Hindlimb muscle (tissue), 1 donor: ENCODE measurements at places on chromosomes 6 and 20.

DNA sequence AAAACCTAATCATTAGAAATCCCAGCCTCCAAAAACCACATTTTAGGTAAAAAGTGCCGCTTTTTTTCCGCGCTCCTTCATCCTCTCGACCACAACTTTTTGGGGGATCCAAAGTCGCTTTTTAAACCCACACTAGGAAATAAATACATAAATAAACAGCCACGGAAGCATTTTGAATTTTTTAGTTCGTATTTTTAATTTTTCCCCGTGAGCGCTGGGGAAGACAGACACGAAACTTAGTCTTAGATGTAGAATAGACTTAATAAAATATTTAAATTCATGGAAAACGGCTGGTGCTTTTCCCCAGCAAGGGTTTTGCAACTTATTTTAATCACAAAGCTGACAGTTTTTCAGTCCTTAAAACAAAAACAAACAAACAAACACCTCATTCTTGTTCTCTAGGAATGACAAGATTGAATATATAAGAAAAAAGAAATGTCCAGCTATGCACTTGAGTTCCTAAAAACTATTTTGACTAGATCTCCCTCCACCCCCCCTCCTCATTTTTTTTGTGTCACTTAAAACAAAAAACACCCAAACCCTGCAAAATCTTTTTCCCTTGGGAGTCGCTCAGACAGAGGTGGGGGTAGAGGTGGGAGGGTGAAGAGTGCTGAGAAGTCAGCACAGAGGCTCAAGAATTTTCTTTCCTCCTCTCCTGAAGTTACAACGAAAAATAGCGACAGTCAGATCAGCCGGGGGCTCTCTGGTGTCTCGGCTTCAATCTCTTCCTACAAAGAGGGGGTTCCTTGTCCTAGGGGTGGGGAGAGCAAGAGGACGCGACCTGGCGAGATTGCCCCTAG is 43.4 kb upstream of the SUPT3H start:
- DNase-seq: no peak

DNA sequence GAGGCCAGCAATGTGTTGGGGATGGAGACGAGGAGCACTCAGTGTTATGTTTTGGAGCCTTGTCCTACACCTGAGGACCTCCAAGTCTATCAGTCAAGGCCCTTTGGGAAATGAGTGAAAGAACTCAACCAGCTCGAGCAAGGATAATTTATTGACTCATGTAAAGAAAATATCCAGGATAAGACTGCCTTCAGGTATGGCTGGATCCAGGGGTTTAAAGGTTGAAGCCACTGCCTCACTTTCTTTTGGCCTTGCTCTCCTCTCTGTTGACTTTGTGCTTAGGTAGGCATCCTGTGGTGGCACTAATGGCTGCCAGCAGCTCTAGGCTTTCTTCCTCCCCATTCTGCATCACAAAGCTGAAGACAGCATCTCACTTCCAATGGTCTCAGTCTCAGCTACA is 66.3 kb upstream of the ZNFX1 start:
- no peak for DNase-seq

DNA sequence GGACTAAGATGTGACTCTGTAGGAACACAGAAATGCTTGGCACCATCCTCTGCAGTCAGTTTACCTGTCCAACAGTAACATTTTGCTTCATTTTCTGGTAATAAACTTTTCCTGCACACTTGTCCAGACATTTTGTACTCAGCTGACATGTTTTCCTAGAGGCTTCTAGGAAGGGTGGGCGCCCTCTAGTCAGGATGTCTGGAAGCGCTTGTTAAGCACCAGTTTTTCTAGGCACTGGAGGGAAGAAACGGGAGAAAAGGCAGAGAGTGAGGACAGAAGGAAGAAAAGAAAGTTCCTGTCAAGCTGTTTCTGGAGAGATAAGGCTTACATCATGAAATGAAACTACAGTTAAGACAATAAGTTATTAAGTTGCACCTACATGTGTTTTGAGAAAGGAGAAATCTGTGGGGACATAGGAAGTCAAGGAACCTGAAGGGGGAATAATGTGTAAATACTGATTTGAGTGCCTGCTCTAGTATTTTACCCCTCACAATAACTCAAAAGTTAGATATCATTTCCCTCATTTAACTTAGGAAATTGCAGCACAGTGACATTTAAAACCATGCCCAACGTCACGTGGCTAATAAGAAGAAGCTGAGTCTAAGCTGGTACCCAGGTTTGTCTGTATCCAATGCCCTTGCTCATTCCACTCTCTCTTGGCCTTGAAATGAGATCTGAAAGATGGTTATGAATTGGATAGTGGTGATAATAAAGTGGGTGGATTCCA is 42.7 kb upstream of the TNFRSF21 start:
- DNase-seq: no peak

GRCh38 chr6:148593813-148594170 is 153.0 kb upstream of the UST start:
- no peak for DNase-seq

GRCh38 chr20:62345681-62346370 is 21.3 kb downstream of the LAMA5 start:
- no peak for DNase-seq

- DNase-seq: no peak
These were observed 28.9 kb upstream of the RALGAPA2 start for GRCh38 chr20:20741087-20742045.

DNA sequence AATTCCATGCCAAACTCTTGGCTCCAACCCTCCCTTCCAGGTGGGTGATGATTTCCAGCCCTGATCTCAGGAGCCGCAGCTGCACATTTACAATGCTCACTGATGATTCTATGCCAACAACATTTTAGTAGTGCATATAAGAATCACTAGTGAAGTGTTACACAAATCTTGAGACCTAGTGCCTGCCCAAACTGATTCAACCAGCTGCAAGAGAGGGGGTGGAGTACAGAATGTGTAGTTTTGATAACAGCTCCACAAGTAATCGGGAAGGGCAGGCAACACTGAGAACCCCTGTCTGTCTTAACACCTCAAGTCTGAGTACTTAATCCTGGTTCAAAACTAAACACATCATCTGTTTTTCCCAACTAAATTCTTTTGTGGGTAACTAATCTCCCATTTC is 91.7 kb downstream of the PRDM1 start:
- DNase-seq: no peak

DNA sequence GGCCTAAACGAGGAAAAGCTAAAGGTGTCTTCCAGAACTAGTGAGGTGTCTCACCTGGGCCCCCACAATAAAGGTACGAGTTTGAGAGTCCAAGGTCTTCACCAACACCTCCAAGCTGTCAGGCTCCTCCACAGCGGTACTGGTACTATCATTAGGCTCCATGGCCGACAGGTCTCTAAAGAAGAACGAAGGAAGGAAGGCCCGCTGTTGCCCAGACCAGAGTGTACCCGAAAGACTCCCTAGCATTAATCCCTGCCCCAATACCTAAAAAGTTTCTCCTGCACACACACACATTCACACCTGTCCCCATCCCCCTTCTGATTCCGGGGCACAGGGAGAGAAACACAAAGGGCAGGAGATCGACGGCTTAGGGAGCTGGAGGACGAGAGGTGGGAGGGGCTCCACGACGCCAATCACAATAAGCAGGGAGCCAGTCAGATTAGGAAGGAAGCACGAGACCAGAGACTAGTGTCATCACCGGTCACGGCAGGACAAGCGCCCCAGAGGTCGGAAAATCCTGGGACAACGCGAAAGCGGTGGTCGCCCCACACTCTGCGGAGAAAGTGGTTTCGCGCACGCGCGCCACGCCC is 764 bp downstream of the BAG6 start:
- DNase-seq: peak; percentile 83

DNA sequence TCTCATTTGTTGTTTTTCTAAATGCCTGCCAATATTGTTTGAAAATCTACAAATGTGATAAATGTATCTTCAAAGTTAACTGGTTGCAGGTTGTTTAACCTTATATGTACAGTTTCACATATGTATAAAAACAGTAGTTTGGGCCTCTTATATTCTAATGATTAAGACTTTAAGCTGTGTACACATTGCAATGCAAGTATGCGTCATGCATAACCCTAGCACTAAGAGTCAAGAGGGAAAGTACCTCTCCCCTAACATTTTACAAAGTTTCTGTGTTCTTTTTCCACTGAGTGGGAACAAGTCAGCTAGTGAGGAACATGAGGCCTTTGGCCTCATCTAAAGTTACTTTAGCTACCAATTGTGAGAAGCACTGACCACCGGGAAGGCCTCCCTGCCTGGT is 25.7 kb upstream of the MICB start:
- no peak for DNase-seq

DNA sequence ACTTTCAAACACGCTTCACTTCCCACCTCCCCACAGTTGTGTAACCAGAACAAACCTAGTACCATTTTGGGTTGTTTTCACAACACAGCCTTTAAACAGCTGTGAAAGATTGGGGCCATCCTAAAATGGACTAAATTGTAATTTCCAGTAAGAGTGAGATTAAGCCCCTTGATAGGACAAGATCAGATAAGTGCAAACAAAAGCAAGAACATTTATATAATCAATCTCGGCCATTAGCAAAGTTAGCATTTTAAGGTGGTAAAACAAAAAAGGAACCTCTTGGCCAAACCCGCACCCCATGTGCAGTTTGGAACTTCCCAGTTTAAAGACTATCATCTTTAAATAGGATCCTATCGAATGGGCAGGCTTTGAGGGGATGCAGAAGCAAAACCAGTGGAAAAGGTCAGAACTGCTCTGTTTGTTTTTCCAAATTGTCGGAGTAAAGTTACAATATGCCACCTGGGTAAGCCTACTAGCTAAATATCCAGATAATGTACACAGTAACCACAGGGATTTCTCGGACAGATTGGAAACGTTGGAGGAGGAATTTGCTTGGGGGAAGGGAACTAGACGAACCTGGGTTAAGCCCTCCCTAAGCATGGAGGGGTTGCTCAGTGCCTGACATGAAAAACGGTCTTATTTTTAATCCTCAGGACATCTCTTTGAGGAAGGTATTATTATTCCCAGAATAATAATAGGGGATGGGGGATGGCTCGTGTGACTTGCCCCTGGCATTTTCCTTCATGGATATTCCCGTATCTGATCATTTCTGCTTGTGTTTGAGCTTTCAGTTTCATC is 159.8 kb upstream of the SALL4 start:
- DNase-seq: no peak

DNA sequence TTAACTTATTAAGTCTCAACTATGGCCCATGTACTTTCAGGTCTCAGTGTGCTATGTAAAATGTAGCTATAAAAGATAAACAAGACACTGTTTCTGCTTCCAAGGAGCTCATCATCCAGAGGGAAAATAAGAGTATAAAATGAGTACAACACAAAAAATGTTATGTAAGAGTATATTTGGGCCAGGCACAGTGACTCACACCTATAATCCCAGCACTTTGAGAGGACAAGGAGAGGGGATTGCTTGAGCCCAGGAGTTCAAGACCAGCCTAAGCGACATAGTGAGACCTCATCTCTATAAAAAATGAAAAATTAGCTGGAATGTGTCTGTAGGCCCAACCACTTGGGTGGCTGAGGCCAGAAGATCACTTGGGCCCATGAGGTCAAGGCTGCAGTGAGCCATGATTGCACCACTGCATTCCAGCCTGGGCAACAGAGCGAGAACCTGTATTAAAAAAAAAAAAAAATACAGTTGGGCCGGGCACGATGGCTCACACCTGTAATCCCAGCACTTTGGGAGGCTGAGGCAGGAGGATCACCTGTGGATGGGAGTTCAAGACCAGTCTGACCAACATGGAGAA is 124.0 kb downstream of the EDN1 start:
- DNase-seq: no peak

DNA sequence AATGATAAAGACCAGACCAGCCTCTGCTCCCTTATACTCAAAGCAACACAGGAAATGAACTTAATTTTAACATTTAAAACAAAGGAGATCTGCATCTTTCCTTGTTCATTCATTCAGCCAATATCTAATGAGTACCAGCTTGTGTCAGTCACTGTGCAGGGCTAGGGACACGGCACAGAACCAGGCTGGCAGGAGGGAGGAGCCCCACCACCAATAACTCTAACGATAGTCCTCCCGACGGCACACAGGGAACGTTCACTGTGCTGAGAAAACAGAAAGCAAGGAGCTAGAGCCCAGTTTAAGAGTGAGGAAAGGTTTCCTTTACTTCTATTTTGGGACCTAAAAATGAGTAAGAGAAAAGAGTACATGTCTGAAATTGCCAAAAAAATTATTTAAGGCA is 9.9 kb downstream of the ETV7 start:
- no peak for DNase-seq

GRCh38 chr6:51704932-51705540 is 382.4 kb downstream of the PKHD1 start:
- no peak for DNase-seq
